Activated CD4-positive, CD25-positive, alpha-beta regulatory T cell treated with anti-CD3 and anti-CD28 coated beads, Interleukin-2, amount 50 U/mL, for 24 hours (primary cell): ENCODE measurements at places on chromosomes 16 and 17.

- ATAC-seq, result no peak
These were observed 1.5 kb upstream of the MAF start for GRCh38 chr16:79601931-79602627.

- no peak for ATAC-seq
These were observed 22.1 kb downstream of the PMFBP1 start for GRCh38 chr16:72149676-72150464.

- no peak for ATAC-seq
These were observed 14.3 kb downstream of the SLC16A3 start for GRCh38 chr17:82242977-82243647.

DNA sequence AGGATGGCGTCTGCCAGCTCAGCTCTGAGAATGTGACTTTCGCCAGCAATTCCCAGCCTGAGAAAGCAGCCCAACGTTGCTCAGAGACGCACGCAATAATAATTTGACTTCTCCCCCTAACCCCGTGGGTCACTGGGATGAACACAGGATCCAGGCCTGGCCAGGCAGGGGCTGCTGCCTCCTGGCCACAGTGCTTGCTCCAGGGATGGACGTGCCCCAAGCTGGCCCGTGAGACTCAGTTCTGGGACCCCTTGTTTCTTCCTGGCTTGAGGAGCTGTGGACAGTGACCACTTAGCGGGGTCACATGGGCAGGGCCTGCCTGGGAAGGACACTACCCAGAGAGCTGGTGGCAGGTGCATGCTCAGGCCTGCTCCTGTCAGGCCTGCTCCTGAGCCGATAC lies 13.5 kb upstream of the DPEP1 start:
- no peak for ATAC-seq

DNA sequence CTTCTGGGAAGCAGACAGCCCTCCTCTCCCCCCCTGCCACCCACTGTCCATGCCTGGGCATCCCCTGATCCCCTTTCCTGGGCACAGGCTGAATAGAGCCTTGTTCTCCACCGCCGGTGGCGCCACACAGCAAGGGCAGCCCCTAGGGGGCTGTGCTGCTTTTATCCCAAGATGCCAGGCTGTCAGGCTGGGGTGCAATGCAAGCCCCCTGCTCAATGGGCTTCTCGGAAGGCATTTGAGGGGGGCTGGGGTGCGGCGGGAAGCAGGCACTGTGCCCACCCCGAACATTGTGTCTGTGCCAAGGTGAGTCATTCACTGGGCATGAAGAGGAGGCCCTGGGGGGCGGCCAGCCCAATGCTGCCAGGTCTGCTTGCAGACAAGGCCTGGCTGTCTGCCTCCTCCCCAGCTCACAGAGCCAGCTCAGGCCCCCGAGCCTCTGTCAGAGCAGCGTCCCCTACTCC lies 1.5 kb upstream of the GFAP start:
- ATAC-seq, result no peak

DNA sequence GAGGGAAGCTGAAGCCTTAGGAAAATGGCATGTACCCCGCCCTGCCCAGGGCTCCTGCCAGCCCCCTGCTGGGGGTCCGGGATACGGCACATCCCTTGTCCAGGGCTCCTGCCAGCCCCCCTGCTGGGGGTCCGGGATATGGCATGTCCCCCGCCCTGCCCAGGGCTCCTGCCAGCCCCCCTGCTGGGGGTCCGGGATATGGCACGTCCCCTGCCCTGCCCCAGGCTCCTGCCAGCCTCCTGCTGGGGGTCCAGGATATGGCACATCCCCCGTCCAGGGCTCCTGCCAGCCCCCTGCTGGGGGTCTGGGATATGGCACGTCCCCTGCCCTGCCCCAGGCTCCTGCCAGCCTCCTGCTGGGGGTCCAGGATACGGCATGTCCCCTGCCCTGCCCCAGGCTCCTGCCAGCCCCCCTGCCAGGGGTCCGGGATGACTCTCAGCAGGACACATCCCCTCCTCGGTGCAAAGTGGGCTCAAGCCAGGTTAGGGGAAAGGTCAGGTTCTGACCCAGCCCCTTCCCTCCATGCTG lies 43.2 kb downstream of the RPH3AL start:
- no peak for ATAC-seq

- no peak for ATAC-seq
These were observed 22.6 kb downstream of the NT5M start for GRCh38 chr17:17325816-17326215.

- peak; percentile 58 for ATAC-seq
These were observed 4.1 kb downstream of the ZNF688 start for GRCh38 chr16:30567160-30567990.
